ENCODE measurements at places on chromosomes 12 and 14.

- no peak for DNase-seq
Measured at GRCh38 chr12:123873793-123874192, 98.8 kb downstream of the CCDC92 start.

DNA sequence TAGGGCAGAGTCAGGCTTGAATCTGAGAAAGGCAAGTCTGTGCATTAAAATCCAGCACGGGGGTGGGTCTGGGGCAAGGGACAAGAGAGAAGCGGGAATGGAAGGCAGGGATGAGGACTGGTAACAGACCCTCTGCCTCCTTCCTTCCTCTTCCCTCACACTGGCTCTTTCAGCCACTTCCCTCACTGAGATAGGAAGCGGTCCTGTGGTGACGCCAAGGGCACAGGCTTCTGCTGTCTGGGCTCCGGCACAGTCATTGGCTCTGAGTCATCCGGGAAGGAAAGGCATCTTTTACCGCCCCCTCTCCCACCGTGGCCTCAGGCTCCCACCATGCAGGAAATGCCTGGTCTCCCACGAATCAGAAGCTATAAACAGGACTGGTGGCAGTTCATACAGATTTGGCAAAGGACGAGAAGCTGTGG is 70.2 kb downstream of the ETV6 start:
- DNase-seq = no peak

DNA sequence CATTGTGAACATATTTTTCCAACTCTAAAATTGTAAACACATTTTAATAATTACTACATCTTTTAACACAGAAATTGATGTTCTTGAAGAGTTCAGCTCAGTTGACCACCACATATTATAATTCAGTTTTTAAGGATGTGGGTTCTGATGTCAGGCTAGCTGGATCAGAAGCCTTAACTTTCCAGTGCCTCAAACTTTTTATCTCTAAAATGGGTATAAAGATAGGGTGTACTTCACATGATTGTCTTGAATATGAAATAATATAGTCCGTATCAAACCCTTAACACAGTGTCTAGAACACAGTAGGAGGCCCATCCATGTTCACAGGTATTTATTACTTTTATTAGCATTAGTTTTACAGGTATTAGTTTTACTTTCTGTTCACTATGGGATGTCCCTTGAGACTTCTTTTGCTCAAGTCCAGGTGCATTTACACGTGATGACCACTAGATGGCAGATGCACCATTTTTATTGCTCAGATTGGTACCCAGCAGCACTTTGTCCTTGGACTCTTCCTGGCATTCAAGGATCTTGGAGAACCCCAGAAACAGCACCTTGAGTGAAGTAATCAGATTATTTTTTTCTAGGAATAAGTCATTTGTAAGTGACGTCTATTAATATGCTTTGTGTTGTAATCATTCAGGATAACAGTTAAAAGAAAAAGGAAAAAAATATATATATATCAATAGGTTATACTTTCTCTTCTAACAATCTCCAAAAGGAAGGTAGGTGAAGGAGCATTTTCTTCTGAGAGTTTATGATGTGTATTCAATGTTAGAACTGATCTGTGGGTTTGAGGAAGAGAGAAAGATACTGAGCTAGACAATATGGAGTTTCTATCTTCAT is 580.2 kb downstream of the ETNK1 start:
- no peak for DNase-seq

DNA sequence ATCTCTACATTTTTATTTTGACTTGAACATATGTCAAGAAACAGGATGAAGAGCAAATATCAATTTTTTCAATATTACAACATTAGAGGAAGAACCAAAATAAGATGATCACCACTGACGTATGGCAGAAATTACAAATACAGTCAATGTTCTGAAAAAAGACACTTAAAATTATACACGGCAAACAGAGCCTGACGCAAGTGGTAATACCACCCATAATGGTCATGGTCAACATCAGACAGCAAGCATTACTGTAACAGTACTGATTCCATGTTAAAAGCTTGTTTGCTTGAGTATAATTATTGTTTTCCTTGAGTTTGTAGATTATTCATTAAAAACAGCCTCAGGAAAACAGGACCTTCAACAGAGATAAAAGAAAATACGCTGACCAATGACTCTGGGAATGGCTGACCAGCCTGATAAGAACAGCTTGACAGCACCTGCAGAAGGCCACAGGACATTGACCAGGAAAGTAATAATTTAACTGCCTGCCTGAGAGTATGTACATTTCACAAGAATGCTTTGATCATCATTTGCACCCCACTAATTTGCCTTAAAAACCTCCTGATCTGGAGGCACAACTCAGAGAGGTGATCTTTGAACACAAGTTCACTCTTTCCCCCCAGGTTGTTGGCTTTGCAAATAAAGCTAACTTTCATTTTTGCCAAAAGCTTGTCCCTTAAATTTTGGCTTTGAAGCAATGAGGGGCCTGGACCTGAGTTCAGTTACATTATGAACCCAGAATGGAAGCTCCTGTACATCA is 187.3 kb downstream of the IPO8 start:
- DNase-seq = no peak

DNA sequence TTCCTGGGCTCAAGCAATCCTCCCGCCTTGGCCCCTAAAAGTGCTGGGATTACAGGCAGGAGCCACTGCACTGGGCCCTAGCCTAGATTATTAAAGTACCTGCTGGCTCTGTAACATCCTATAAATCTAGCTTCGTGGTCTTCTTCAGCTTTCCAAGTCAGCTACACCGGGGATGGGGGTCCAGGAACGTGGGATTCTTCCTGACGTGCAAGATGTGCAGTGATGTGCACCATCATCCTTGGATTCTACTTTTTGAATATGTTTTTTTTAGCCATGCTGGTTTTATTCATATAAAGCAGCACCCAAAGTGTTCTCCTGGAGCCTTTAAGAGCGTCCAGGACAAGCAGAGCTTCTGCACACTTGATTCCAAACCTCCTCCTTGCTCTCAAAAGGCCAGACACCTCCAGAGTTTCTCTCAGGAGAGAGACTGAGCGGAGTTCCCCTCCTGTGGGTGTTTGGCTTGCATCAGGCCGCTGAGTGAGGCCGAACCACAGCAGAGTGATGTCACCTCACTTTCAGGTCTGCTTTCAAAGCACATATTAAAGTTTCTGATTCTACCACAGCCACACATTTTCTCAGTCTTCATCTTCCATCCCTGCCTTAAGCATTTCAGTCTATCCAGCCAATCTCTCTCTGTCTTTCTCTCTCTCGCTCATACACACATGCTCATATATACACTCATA is 33.4 kb downstream of the VCPKMT start:
- DNase-seq = peak; percentile 94

DNA sequence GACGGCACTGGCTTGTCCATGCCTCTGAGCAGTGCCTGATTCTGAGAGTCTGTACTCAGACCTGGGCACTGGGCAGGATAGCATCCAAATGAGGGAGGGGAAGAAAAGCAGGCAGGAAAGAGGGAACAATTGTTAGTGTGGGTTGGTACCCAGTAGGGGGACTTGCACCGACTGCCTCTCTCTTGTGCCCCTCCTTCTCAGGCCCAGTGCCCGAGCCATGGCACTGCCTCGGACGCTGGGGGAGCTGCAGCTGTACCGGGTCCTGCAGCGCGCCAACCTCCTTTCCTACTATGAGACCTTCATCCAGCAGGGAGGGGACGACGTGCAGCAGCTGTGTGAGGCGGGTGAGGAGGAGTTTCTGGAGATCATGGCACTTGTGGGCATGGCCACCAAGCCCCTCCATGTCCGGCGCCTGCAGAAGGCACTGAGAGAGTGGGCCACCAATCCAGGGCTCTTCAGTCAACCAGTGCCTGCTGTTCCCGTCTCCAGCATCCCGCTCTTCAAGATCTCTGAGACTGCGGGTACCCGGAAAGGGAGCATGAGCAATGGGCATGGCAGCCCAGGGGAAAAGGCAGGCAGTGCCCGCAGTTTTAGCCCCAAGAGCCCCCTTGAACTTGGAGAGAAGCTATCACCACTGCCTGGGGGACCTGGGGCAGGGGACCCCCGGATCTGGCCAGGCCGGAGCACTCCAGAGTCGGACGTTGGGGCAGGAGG is 2.2 kb downstream of the NAB2 start:
- DNase-seq = no peak

GRCh38 chr14:28876572-28876945 is 110.0 kb downstream of the FOXG1 start:
- DNase-seq = no peak

- DNase-seq = no peak
Measured at GRCh38 chr14:55370883-55371455, 40.7 kb downstream of the ATG14 start.

- DNase-seq = no peak
Measured at GRCh38 chr14:104882325-104882973, 17.4 kb downstream of the CEP170B start.

- DNase-seq = no peak
Measured at GRCh38 chr14:66842911-66843512, 335.1 kb downstream of the GPHN start.

- DNase-seq = no peak
Measured at GRCh38 chr12:43835264-43835655, 621 bp upstream of the TMEM117 start.

- DNase-seq = no peak
Measured at GRCh38 chr14:106812788-106813476, 1286.5 kb downstream of the TMEM121 start.

DNA sequence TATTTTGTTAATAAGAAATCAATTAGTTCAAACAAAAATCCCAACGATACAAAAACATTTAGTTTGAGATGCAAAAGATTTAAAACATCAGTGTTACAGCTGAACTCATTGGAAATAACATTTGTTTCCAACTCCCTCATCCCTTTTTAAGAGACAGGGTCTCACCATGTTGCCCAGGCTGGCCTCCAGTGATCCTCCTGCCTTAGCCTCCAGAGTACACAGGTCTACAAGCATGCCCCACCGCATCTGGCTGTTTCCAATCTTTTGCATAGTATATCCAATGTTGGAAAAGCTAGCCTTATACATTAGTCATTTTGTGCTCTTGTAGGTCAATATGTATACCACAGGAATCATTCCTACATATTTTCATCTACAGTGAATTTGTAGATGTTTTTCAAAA is 11.5 kb downstream of the RSRC2 start:
- DNase-seq = no peak

DNA sequence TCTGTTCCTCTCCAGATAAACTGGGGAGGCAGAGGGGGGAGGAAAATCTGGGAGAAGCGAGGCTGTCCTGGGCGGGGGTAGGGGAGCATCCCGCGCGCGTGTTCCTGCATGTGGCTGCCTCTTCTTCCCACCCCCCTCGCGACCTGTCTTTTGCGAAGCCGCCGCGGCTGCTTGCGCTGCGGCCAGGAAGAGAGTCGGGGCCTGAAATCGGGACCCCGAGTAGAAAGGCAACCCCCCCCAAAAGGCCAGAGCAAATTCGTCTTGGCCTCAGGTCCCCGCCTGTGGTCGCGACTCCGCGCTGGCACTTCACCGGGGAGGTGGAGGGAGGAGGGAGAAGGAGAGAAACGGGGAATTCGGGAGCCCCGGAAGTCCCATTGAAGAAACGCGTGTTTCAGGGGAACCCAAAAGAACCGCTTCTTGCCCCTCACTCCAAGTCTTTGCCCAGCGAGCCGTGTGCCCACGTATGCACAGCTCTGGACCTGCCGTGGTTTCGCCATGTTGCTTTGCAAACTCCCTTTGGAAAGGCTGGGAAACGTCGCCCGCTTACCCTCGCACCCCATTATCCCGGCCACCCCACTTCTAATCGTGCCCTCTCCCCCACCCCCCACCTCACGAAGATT is 944 bp downstream of the CCND2 start:
- no peak for DNase-seq

DNA sequence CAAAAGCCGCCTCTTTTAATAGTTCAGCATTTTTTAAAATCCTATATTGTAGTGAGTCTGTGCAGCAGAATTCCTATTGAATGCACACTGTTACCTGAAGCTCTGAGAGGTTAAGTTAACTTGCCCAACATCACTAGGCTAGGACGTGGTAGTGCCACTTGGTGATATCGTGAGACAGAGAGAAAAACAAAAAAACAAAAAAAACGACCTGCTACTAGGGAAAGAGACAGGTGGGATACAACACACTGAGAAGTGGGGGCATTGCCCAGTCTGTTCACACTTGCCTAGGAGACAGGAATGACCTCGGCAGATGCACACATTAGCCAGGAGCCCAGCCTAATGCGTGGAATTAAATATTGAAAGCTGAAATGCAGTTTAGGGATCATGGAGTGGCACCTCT is 129.7 kb upstream of the CCND2 start:
- DNase-seq = no peak

DNA sequence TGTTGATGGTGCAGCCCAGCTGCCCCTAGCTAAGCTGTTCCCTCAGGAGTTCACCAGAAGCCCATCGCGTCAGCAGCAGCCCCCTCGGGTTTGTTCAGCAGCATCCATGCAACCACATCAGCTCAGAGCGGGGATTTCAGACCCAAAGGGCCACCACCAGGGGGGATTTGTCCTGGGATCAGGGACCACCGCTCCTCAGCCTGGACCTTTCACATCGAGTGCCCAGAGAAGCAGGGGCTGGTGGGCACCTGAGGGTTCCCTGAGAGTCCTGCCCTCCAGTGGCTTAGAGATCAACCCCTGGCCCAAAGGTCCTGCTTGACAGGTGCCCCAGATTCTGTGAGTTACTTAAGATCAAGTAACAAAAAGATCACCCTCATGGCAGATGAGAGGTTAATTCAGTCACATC is 65.9 kb upstream of the C14orf180 start:
- no peak for DNase-seq

DNA sequence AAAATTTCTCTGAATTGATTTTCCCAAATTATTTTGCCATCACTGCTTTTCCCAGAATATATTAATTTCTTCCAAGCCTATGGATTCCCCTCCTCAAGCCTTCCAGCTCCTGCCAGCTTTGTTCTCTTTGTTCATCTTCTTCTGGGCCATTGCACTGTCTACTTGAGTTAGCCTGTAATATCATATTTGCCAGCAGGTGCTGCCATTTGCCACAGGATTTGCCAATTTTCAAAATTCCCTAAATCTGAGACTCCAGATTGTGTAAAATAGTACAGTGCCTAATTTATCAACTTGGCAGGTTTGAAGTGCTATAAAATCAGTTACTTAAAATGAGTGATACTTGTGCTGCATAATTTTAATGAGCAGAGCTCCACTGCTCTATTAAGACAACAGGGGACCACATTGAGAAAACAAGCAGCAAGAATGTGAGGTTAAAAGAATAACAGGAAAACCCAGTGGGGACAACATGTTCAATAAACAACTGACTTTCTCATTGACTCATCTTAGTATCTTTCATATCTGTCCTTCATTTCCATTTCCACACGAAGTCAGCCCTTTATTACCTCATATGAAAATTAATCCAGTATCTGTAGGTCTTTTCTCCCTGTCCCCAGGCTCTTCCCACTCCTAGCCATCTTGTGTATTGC is 84.6 kb upstream of the CCDC196 start:
- no peak for DNase-seq

GRCh38 chr14:104102282-104102914 is 16.9 kb downstream of the ASPG start:
- DNase-seq = peak; percentile 16

- DNase-seq = no peak
Measured at GRCh38 chr12:25769082-25769945, 189.2 kb upstream of the RASSF8 start.

GRCh38 chr12:47534695-47535094 is 171.1 kb downstream of the RPAP3 start:
- DNase-seq = no peak

Data from natural killer cell treated with Interleukin-12 subunit alpha and Interleukin-12 subunit beta and Interleukin-15 and Interleukin-18, amount 100 ng/mL, for 72 hours (primary cell).